ENCODE measurements at places on chromosomes 5 and 9.

- no peak for DNase-seq
Measured at GRCh38 chr5:1668141-1668721, 131.4 kb downstream of the MRPL36 start.

DNA sequence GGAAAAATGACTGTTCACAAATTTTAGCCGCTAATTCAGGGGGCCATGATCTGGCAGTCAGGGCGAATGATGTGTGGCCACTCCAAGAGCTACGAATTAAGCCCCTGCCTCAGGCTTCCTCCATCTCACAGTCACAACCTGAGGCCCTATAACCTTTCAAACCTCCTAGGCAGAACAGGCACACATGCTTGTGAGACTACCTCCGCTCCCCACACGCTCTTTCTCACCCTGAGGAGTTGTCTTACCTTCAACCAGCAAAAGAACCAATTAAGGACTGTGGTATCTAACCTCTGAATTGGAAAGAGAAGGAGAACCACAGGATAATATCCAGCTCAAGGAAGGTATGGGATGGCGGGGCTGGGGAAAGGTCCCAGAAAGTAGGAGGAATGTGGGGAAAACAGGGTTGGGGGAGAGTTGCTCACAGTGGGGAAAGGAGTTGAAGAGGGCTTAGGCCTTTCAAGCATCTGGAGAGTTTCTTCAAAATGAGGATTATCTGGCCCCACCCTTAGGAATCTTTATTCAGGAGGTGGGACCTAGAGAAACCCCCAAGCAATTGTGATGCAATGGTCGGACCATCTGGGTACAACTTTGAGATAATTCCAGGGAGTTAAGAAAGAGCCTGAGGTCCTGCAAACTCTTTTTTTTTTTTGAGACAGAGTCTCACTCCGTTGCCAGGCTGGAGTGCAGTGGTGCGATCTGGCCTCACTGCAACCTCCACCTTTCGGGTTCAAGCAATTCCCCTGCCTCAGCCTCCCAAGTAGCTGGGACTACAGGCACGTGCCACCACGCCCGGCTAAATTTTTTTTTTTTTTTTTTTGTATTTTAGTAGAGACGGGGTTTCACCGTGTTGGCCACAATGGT lies 5.5 kb downstream of the PCDH1 start:
- no peak for DNase-seq

DNA sequence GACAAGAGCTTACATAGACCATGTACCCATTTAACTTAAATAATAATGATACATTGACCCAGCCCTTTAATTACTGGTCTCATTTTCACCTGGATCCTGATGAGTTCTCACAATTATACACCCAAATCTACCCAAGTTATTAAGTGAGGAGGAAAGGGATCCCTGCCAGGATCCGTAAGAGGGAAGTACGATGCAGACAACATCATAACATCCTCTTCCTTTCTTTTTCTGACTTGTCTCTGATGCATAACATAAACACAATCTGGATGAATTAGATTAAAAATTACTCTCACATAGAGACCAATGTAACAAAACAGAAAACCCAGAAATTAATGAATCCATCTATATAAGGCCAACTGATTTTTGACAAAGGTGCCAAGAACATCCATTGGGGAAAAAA lies 17.0 kb downstream of the MARCHF3 start:
- DNase-seq = no peak

GRCh38 chr9:133514460-133515239 lies 10.1 kb downstream of the MYMK start:
- DNase-seq = no peak

GRCh38 chr9:71592400-71592799 lies 175.9 kb downstream of the CEMIP2 start:
- DNase-seq = no peak

DNA sequence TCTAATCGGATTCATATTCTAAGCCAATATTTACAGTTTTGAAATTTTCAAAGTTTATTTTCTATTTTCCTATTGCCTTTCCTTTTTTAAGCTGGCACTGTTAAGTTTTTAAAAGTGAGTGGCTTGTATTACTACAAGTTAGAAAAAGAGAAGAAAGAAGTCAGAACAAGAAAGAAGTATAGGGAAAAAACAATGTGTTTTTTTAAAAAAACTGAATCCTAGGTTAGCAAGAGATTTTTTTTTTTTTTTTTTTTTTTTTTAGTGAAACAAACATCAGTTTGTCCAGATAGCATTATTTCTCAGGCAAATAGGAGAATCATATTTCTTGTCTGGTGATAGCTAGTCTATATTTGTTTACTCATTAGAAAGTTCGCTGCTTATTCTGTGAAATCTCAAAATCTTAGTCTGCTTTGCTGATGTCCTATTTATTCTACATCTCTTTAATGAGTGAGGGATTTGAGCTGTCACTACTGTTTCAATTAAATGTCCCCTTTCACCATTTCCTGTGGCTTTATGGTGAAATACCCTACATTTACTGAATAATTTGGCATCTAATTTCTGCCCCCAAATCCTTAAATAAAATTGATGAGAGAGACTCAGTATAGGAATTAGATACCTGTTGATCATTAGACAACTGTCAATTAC lies 19.1 kb upstream of the LMNB1 start:
- no peak for DNase-seq

GRCh38 chr9:5735072-5735471 lies 97.8 kb downstream of the ERMP1 start:
- DNase-seq = no peak

GRCh38 chr5:178466342-178466741 lies 123.9 kb downstream of the COL23A1 start:
- no peak for DNase-seq

GRCh38 chr5:3364941-3365340 lies 230.7 kb upstream of the IRX1 start:
- DNase-seq = no peak

- DNase-seq = no peak
Measured at GRCh38 chr5:32639943-32640342, 54.6 kb downstream of the SUB1 start.

- DNase-seq = no peak
Measured at GRCh38 chr9:4080921-4081895, 218.7 kb downstream of the GLIS3 start.

DNA sequence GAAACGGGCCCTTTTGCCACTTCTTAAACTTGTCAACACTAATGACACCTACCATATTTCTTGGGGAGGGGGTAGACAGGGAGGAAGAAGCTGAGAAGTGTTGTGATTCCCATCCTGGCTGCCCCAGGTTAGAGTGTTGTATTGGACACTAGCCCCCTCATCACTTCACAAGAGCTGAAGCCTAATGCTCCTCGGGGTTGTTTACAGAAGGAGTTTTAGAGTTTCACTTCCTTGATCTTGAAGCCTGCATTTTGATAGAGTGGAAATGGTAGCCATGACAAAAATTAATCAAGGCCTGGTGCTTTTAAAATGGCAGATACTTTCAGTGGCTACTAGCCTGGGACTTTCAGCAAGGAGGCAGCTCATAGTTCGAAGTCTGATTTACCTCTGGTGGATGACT lies 11.0 kb upstream of the FAM120AOS start:
- DNase-seq = no peak

DNA sequence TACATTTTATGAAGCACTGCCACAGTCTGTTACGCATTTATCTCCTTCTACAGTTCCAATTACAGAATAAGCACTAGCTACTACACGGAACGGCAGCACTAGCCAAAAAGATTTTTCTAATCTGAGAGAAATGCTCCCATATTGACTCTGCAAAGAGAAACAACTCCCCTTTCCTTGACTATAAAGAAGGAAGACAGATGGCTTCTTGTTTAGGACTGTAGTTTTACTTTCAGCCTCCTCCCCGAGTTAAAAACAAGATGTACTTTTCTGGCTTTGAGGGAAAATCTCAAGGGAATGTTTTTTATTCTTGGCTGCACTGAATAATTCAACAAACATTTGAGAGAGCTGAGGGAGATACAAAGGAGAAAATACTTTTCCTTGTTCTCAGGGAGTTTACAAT lies 1.9 kb upstream of the SLC44A1 start:
- DNase-seq = no peak

GRCh38 chr9:137544176-137544760 lies 5.9 kb downstream of the PNPLA7 start:
- no peak for DNase-seq

DNA sequence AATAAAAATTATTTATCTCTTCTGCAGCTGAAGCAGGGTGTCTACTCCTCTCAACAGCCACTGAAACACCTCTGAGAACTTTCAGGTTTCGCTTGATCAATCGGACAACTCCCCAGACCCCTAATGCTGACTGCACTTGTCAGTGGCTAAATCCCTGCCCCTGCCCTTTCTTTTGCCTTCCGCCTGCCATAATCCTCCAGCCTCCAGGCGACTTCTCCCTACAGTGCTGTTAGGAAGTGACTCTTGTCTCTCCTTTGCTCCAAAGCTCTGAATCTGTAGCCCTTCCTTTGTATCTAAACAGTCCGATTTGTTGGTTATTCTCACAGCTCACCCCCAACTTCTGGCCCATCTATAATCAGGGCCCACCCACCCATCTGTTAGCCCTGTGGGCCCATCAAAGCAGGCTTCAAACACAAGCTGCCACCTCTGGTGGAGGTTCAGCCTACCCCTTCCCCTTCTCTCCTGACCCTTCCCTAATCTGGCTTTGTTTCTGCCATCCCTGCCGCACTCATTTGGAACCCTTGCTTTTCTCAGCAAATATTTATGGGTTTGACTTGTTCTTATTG lies 53.7 kb upstream of the IFNK start:
- DNase-seq = no peak

DNA sequence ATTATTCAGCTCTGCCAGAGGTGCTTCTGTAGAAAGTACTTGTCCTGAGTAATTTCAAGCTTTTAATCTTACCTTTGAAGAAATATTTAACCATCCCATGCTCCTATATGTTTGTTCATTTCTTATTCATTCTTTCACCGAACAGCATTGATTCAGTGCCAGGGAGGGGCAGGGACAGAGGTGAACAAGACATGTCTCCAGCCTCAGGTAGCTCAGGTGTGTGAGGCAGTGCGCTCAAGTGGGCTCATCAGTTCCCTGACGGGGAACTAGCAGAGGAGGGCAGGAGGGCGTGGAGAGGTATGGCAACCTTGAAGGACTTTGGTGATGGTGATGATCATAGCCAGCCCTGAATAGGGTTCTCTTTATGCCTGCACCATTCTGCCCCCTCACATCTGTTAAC lies 25.9 kb downstream of the ERGIC1 start:
- DNase-seq = no peak

DNA sequence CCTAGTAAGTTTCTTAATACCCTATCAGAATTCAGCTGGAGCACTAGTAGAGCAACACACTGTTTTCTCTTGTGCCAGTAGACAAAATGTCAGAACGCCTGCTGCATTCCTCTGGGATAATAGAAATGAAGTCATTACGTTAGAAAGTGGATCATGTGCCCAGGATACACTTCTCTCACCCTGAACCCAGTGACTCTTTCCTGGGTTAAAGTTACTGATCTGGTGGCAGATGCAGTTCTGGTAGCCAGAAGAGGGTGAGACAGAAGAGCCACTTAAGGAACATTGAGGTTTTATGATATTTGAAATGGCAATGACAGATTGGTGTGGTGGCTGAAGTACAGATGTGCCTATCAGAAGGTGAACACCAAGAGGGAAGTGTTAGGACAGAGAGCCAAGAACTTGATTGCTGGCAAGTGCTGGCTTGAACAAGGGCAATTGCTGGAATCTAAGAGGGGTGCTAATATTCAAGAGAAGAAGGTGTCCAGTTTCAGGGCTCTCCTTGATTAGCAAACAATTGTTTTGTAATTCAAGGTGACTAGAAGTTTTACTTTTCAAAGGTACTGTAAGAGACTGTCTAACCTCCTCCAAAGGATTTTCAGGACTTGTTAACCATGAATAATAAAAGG lies 93.7 kb upstream of the ERBIN start:
- no peak for DNase-seq

- no peak for DNase-seq
Measured at GRCh38 chr9:130196643-130197042, 24.4 kb downstream of the NCS1 start.

DNA sequence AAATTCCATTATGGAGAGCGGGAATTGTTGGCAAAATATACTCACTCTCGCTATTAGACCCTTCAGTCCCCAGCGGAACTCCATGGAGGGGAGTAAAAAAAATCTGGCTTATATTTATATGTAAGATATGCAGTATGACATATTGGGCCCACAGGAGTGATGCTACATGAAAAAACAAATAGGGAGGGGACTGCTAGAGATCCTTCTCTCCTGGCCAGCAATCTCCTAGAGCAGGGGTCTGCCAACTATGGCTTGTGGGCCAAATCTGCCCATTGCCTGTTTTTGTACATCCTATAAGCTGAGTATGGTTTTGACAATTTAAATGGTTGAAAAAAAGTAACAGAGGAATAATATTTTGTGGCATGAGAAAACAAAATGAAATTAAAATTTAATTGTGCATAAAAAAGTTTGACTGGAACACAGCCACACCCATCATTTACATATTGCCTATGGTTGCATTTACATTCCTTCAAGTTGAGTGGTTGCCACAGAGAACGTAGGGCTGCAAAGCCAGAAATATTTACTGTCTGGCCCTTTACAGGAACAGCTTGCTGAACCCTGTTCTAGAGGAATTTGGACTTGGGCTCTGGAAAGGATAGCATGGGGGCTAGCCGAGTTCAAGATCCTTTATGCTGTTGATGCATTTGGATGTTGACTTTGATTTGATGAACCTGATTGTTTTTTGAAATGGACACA lies 197.3 kb upstream of the CLINT1 start:
- DNase-seq = no peak

- DNase-seq = no peak
Measured at GRCh38 chr5:145101246-145101645, 733.9 kb downstream of the PRELID2 start.

- no peak for DNase-seq
Measured at GRCh38 chr9:138022756-138023393, 145.3 kb downstream of the CACNA1B start.

GRCh38 chr9:127905004-127905728 lies 5.8 kb upstream of the ST6GALNAC6 start:
- no peak for DNase-seq

DNA sequence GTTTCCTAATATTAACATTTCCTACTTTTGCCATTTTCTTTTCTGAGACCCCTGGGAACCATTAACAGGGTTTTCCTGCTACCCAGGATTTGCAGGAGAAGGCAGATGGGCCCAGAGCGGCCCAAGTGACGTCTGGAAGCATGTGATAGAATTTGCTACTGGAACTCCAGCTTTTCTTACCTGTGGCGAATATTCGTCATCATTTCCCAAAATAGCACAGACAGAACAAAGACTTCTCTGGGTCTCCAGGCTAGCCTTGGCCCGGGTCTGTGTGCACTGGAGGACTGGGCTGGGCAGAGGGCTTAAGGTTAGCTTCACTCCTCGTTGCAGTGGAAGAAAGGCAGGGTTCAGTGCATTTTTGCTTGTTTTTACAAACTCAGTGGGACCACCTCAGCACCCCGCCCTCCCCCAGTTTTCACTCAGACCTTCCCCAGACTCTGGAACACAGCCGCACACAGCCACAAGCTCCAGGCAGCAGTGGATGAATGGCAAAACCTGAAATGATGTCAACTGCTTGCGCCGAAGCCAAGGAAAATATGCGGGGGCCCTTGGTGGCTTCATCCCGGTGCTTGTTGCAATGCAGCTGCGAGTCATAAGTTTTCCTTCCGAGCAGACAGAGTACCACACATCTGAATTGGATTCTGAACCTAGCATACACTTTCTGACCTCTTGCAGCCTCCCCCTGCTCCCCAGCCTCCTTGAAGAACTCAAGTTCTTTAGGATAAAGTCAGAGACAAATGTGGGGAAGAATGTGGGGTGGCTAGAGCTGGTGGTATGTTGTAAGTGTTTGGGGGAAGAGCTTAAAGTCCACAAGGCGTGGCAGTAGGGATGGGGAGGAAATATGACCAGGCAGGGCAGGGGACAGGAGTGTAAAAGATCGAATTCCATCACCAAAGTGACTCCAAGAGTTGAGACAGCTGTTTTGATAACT lies 586.0 kb downstream of the CCDC171 start:
- no peak for DNase-seq
